ENCODE measurements at places on chromosomes 7 and 10.

DNA sequence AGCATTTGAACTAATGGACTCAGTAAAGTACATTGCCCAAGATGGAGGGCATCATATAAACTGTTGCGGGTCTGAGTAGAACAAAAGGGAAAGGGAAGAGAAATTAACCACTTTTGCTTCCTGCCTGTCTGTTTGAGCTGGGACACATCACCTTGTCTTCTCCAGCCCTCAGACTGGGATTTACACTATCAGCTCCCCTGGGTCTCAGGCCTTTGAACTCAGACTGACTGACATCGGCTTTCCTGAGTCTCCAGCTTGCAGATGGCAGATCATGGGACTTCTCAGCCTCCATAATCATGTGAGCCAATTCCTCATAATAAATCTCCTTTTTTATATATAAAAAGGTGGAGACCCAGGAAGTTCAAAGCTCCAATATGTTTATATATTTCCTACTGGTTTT, 23.0 kb upstream of the WASL start:
- no peak for DNase-seq

- no peak for DNase-seq
These were observed 12.2 kb downstream of the SFTPA2 start for GRCh38 chr10:79547973-79548372.

GRCh38 chr10:23291551-23292334, 52.9 kb downstream of the C10orf67 start:
- no peak for DNase-seq

- DNase-seq: no peak
These were observed 67.6 kb downstream of the PAX2 start for GRCh38 chr10:100812978-100813377.

DNA sequence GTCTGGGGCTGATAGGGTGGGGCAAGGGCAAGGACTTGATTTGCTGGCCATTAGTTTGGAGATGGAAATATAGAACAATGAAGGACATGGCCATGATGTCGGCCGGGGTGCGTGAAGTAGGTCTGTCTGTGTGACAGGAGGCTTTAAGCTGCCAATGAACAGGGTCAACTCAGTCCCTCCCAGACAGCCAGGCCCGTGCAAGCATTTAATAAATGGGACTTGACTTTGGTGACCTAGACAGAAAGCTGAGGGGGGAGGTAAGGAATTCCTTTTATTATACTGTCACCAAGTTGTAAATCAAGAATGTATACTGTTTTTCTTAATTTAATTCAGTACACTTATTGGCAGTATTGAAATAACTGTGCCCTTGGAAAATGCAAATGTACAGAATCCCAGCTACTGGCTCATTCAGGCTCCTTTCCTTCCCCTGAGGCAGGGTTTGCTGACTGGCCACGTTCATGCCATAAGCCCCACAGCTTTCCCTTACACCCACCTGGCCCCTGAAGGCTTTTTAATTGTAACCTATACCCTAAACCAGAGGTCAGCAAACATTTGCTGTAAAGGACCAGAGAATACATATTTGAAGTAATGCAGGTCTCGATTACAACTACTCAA, 87.2 kb downstream of the WIPF3 start:
- DNase-seq: no peak

GRCh38 chr7:25964483-25964991, 187.5 kb upstream of the NFE2L3 start:
- no peak for DNase-seq

GRCh38 chr10:14360515-14360914, 29.8 kb upstream of the FRMD4A start:
- no peak for DNase-seq

GRCh38 chr10:104037261-104037951, 48.3 kb downstream of the COL17A1 start:
- no peak for DNase-seq

- DNase-seq: no peak
These were observed 135.5 kb downstream of the NRF1 start for GRCh38 chr7:129746857-129747529.

GRCh38 chr7:130227883-130228575, 20.4 kb downstream of the SSMEM1 start:
- DNase-seq: no peak

DNA sequence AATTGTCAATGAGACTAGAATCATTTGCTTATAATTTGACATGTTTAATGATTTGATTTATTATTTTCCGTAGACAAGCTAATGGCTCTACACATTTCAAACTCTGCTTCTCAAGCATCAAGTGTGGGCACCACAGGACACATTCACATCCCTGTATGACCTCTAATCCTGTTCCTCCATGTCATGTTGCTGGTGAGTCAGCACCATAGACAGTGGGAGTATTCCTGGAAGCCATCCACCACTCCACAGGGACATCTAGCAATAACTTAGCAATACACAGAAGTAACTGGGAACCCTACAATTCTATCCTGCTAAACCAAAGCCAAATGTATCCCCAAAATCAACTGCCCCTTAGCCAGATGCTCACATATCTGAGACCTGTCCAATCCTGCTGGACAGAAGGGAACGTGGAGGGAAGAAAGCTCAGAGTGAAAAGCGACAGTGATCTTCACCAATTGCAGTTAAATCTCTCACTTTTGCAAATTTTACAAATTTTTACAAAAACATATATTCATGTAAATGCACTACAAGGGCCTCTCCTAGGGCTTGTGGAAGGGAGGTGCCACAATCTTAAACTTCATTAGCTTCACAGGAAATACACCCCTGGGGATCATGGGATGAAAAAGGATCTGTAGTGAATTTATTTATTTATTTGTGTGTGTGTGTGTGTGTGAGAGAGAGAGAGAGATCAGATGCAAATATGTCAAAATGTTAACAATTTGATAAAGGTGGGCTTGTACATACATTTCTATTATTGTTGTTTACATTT, 126.5 kb downstream of the GFRA1 start:
- DNase-seq: no peak

- DNase-seq: peak; percentile 4
These were observed 458.8 kb downstream of the SORCS1 start for GRCh38 chr10:106705681-106706100.

DNA sequence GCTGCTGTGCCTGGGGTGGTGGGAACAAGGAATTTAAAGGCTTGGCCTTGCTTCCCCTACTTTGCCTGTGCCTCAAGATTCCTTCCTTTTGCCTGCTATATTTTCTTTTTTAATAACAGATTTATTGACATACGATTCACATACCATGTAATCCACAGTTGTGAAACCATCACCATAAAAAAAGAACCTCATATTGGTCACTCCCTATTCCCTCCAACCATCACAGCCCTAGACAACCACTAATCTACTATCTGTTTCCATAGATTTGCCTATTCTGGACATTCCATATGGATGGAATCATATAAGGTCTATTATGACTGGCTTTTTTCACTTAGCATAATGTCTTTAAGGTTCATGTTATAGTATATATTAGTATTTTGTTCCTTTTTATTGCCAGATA, 59.3 kb upstream of the TRIM8 start:
- DNase-seq: no peak

- DNase-seq: no peak
These were observed 63.0 kb downstream of the AOAH start for GRCh38 chr7:36661135-36661840.

DNA sequence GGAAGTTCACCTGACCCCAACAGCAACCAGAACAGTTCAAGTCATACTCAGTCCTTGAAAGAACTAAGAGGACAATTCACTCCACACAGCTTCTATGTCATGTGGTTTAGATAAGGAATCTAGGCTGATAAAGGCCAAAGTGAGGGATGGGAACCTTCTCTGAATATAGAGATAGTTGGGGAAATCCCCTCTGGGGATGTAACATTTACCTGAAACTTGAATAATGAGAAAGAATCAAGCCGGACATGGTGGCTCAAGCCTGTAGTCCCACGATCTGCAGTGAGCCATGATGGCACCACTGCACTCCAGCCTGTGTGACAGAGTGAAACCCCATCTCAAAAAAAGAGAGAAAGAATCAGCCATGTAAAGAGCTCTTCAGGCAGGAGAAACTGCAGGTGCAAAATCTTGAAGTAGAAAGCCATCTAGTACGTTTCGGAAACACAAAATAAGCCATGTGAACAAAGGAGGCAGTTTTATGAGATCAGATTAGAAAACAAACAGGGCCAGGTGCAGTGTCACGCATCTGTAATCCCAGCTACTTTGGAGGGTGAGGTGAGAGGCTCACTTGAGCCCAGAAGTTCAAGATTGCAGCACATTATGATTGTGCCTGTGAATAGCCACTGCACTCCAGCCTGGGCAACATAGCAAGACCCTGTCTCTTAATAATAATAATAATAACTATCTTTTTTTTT, 4.5 kb upstream of the DNMBP start:
- no peak for DNase-seq

- no peak for DNase-seq
These were observed 51.1 kb downstream of the LAMB1 start for GRCh38 chr7:107951896-107952295.

DNA sequence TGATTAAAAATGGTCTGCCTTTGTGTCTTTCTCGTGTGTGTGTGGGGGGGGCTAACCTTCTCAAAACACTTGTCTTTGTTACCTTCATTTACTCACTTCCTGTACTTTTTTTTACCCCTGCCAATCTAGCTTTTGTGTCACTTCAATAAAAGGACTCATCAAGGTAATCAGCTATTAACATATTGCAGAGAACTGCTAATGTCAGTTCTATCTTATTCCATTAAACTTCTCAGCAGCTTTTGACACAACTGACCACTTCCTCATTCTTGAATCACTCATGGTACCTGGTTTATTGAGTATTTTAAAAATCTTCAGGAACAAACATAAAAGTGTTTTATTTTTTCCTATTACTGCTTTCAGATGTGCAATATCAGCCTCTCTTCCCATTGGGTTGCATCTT, 59.8 kb downstream of the SLC25A40 start:
- no peak for DNase-seq

GRCh38 chr10:99387071-99387470, 43.4 kb downstream of the GOT1 start:
- DNase-seq: no peak

GRCh38 chr10:76729346-76729745, 908.3 kb downstream of the KCNMA1 start:
- no peak for DNase-seq

DNA sequence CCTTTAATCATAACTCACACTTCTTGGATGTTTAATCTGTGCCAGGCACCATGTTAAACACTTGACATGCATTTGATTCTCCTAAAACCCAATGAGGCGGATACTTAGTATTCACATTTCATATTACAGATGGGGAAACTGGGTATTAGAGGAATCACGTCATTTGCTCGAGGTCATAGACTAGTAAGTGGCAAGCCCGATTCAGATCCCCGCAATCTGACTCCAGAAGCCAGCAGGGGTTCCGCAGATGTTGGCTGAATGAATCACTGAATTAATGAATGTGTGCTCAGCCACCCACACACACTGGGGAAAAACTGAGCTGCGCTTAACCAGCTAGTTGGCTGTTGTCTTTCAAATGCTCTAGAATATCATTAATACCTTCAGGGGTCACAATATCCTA, 22.5 kb upstream of the ENO4 start:
- no peak for DNase-seq

GRCh38 chr10:61662794-61663259, at the start of gene CABCOCO1:
Gene CABCOCO1 (plus strand): TSS chr10:61662929. CDS start chr10:61662973, 44 bp downstream.
- DNase-seq: no peak

GRCh38 chr10:114026189-114027040, 17.3 kb upstream of the ADRB1 start:
- no peak for DNase-seq

DNA sequence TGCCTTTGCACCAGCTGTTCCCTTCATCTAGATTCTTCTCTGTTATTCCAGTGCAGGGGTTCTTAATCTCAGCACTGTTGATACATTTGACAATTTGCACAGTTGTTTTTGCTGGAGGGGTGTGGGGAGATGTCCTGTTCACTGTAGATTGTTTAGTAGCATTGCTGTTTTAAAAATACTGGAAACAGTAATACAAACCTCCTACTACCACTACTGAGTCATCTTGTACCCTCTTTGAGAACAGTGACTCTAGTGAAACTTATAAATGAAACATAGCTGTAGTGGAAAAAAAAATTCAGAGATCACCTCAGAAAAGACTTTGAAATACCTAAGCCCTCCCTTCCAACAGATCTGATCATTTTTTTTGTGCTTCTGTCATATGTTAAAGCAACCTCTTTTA, 154.8 kb upstream of the TMEM196 start:
- DNase-seq: no peak

GRCh38 chr7:91288208-91288824, 24.1 kb downstream of the FZD1 start:
- no peak for DNase-seq

- DNase-seq: no peak
These were observed 430.5 kb upstream of the KLF6 start for GRCh38 chr10:4215485-4215884.

GRCh38 chr10:82961864-82962263, 1086.9 kb downstream of the NRG3 start:
- DNase-seq: no peak
